ENCODE measurements at places on chromosomes 2 and 18.

DNA sequence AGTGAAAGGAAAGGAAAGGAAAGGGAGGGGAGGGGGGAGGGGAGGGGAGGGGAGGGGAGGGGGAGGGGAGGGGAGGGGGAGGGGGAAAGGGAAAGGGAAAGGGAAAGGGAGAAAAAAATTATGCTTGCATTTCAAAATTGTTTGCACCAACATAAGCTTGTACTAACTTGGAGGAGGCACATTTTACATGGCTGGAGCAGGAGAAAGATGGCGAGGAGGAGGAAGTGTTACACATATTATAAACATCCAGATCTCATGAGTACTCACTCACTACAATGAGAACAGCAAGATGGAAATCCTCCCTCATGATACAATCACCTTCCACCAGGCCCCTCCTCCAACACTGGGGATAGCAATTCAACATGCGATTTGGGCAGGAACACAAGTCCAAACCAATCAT, 660.2 kb upstream of the CDH2 start:
- no peak for DNase-seq

DNA sequence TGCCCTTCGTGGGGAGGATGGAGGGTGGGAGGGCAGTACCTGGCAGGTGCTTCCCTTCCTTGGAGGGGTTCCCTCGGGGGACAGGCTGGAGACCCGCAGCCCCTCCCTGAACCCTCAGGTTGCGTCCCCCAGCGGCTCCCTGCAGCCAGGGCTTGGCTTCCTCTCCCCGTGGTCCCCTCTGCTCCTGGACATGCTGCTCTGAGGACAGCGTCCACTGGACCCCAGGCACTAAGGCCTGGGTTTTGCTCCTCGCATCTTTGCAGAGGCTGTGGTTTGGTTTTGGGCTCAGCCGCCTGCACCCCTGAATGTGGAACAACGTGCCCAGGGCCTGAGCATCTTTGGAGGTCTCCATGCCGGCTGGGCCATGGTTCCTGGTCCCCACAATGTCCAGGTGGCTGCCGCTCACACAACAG, 133.5 kb downstream of the PTGR3 start:
- no peak for DNase-seq

DNA sequence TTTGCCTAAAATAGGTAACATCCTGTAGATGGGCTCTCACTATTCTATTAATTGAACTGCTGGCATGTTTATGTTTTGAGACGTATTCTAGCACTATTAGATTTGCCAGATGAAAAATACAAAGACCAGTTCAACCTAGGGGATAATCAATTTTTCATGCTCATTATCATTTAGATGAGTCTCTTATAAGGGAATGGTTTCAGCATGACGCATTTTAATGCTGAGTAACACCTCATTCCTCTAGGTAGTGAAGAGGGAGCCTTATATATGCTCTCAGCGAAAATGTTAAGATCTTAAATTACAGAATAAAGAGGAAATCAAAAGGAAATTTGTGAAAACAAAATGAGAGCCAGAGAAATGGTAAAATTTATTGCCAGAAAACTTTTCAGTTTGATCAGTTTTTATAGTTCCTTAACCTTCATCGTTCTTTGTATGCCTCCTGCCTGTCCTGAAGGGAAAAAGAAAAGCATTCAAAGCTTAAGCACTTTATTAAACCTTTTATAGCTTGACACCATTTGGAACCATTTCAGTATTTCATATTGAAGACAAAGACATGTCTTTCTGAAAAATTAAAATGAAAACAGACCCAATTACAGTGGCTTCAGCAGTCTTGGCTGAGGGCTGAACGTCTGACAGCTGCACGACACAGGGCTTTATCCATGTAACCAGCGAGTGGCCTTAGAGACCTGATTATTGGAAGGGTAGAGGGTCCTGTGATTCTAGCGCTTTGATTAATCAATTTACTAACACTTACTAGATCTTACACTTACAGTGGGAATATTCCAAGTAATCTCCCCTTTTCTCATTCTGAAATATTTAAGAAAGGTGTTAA, 112.8 kb downstream of the ADCYAP1 start:
- DNase-seq: no peak

DNA sequence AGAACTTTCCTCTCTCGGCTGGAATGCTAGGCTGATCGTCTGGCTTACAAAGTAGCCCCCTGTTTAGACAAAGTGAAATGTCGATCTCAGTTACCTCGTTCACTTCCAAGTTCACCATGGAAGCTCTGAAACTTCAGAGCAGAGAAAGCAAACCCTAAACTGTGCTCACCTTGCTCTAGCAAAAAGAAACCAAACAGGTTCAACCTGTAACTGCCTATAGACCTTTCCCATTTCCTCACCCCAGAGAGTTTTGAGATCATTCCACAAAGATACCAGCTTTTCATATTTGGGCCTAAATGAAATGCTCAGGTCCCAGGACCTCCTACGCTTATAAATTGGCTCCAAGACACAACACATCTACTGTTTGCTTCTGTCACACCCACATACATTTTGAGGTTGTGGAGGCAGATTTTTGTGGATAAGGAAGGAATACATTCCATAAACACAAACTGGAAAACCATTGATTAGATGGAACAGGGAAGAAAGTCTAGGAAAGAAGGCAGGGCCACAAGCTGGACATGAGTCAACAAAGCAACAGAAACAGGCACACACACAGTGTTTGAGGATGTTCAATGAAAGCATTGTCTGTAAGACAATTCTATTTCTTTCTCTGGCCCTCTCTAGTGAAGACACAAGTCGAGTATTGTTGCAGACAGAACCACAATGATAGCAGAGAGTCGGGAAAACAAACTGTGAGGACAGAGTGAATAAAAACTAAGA, 52.8 kb upstream of the TGIF1 start:
- DNase-seq: no peak

GRCh38 chr2:15134957-15135356, 426.2 kb downstream of the NBAS start:
- DNase-seq: no peak

- DNase-seq: no peak
Observed at GRCh38 chr2:174067815-174068214, 102.6 kb upstream of the SP3 start.

GRCh38 chr2:238859636-238860347, 11.9 kb downstream of the TWIST2 start:
- DNase-seq: no peak

GRCh38 chr18:62327977-62328376, 2.9 kb downstream of the TNFRSF11A start:
- no peak for DNase-seq

DNA sequence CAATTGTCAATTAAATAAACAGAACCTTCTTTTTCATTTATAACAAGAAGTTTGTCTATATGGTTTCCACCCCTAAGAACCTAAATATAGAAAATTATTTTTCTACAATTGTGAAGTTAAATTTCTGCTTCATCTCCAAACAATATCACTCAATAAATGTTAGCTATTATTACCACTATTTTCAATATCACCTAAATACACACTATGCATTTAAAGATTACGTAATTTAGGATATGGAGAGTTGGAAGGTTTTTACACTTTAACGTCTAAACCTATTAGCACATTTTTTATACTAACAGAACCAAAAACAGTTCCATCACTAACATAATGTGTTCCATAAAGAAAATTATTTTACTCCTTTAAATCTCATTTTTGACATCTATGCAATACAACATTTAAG, 48.0 kb downstream of the ROCK2 start:
- DNase-seq: no peak

- DNase-seq: no peak
Observed at GRCh38 chr2:50623244-50623643, 408.7 kb downstream of the NRXN1 start.

DNA sequence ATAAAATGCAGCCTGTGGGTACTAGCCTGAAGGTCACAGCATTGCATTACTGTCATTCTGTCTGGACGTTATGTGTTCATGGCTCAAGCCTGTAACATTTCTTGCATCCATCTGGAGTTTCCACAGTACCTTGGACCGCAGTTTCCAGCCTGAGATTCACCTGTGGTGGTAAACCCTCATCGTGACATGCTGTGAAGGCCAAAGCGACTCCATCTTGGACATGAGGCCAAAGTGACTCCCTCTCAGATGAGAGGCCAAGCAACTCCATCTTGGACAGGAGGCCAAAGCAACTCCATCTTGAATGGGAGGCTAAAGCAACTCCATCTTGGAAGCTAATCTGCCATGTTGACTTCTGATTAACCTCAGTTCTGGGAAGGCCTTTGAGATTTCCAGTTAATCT, 257.7 kb upstream of the MYT1L start:
- no peak for DNase-seq

Data from GM04504 (cell line).